ENCODE measurements at places on chromosomes 6 and 20. TPM values are rescaled to one million over a fixed set of nuclear protein-coding genes. Genes with fewer than 3 reads are reported as not detected.

Gene ESR1
- total RNA-seq = not detected

Gene CD40
- 5.4 TPM for total RNA-seq

Gene LPA
- total RNA-seq = not detected

Gene ZC2HC1B
- total RNA-seq = not detected

Gene FRMD1
- not detected for total RNA-seq

Gene MAS1
- total RNA-seq = not detected

Gene TAF4
- 6.8 TPM for total RNA-seq

Gene GGT7
- total RNA-seq = 13.6 TPM

Gene GNMT
- total RNA-seq = not detected

Gene RIPOR3
- total RNA-seq = 0.05 TPM

Gene ZSCAN31
- 2.1 TPM for total RNA-seq

Gene CTCFL
- not detected for total RNA-seq

Gene HLA-DRB1
- 68.2 TPM for total RNA-seq

Gene HLA-DQB1
- total RNA-seq = 8.3 TPM

Gene WFDC12
- total RNA-seq = not detected

Gene TMEM200A
- 1.1 TPM for total RNA-seq

Gene PPP1R14C
- total RNA-seq = 2.4 TPM

Gene IFNGR1
- 11.0 TPM for total RNA-seq

Gene MEP1A
- total RNA-seq = not detected
